Kidney (tissue), 22 donors: ENCODE measurements at places on chromosomes 16 and 17. TPM values are rescaled to one million over a fixed set of nuclear protein-coding genes. Genes with fewer than 3 reads are reported as not detected.

EVPLL gene
- polyA plus RNA-seq = 0.82 TPM

STAT3 gene
- polyA plus RNA-seq = 55.6 TPM

CHAD gene
- 0.43 TPM for polyA plus RNA-seq

KRT36 gene
- not detected for polyA plus RNA-seq

GAA gene
- 78.7 TPM for polyA plus RNA-seq

EME1 gene
- not detected for polyA plus RNA-seq

PPP1R27 gene
- polyA plus RNA-seq = not detected

SMYD4 gene
- 3.4 TPM for polyA plus RNA-seq

SGCA gene
- 5.5 TPM for polyA plus RNA-seq

RDM1 gene
- polyA plus RNA-seq = 0.56 TPM

SLC39A11 gene
- 19.7 TPM for polyA plus RNA-seq

TBC1D26 gene
- polyA plus RNA-seq = not detected

CRYBA1 gene
- not detected for polyA plus RNA-seq

ZP2 gene
- not detected for polyA plus RNA-seq

CEP295NL gene
- polyA plus RNA-seq = not detected

ST6GALNAC1 gene
- not detected for polyA plus RNA-seq

IL17C gene
- not detected for polyA plus RNA-seq

C1QTNF8 gene
- not detected for polyA plus RNA-seq

KCNJ2 gene
- 0.71 TPM for polyA plus RNA-seq

AHSP gene
- not detected for polyA plus RNA-seq

GSE1 gene
- polyA plus RNA-seq = 9.5 TPM

CCL5 gene
- polyA plus RNA-seq = 4.2 TPM

GAS2L2 gene
- not detected for polyA plus RNA-seq

TMEM220 gene
- 16.4 TPM for polyA plus RNA-seq

BCAR1 gene
- polyA plus RNA-seq = 69.1 TPM
